ENCODE measurements at places on chromosomes 3 and 15.
A peak's percentile ranks its signal among the peaks of the same experiment; 100 is the strongest.

GRCh38 chr15:98647026-98647773 is 1.1 kb upstream of the IGF1R start:
- DNase-seq: peak; percentile 60

DNA sequence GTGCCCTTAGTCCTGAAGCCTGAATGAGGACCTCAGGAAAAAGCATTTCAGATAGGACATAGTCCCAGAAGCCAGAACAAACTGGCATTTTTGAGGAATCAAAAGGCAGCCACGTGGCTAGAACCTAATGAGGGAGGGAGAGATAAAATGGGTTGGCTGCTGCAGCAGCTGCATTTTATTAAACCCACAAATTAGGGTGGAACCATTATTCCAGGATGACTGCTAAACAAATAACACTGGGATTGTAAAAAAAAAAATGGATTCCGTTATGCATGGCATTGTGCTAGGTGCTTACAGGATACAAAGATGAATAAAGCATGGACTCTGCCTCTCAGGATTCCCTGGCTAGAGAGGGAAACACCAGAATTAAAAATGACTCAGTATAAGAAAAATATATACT is 141.5 kb downstream of the SATB1 start:
- DNase-seq: no peak

DNA sequence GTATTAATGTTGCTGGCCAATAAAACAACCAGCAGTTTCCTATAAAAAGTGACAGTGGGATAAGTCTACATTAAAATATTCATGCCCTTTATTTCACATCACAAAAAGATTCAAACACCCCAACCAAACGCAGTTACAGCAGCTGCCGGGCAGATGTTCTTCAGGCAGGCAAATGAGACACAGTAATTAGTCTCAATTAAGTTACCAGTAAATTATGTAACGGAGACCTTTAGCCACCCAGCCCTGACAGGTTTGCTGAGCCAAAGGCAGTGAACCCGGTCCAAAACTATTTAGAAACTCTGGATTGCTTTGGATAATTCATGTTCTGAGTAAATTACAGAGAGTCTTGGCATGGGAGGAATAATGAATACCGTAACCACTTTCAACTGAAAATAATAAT is 289.2 kb upstream of the LYSMD4 start:
- no peak for DNase-seq

DNA sequence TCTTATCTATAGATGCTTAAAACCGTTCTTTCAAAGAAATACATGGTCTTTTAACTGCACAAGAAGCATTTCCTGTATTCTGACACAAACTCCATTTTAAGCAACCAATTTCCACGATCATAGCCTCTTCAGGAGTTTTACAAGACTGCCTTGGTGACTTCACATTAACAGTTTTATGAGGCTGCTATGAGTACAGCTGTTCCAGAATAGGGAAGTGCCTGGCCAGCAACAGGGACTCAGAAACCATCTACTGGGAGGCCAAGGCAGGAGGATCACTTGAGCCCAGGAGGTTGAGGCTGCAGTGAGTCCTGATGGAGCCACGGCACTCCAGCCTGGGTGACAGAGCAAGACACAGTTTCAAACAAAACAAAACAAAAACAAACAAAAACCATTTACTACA is 78.4 kb downstream of the B3GNT5 start:
- DNase-seq: no peak

- no peak for DNase-seq
These were observed 35.5 kb downstream of the CYFIP1 start for GRCh38 chr15:22944651-22945050.

GRCh38 chr15:60299452-60300047 is 98.2 kb downstream of the ANXA2 start:
- no peak for DNase-seq

- DNase-seq: no peak
These were observed 29.5 kb upstream of the TGFBR2 start for GRCh38 chr3:30576946-30577345.

- DNase-seq: no peak
These were observed 5.1 kb upstream of the SRP14 start for GRCh38 chr15:40043927-40044716.

DNA sequence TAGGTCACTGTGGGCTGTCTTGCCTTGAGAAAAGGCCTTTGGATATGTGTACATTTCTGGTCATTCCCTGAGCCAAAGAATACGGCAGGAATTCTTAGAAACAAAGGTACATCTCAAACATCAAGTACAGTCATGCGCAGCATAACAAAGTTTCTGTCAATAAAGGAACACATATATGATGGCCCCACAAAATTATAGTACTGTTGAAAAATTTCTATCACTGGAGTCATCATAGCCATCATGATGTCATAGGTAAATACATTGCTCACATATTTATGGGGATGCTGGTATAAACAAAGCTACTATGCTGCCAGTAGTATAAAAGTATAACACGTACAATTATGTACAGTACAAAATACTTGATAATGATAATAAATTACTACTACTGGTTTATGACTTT is 38.9 kb upstream of the NECTIN3 start:
- no peak for DNase-seq

- no peak for DNase-seq
These were observed 16.4 kb downstream of the GRIP2 start for GRCh38 chr3:14523792-14524191.

GRCh38 chr3:51955893-51956770 is 951 bp downstream of the GPR62 start:
- peak; percentile 32 for DNase-seq

DNA sequence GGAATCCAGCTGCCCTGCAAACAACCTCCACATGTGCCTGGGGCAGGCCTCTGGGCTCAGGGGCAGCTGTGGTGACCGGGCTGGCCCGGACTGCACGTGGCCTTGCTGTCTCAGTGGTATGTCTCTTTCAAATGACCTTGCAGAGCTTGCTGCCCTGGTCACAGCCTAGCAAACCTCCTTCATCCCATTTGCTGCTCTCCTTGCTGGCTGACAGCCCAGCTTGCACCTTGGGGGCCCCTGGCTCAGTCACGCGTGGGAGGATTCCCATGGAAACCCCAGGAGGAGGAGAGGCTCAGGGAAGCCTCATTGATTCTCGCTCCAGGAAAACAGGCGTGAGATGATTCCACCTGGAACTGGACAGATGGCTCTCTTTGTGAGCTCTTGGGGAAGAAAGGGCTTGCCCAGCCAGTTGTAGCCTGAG is 5.6 kb downstream of the SPSB4 start:
- DNase-seq: no peak

GRCh38 chr3:45657853-45658252 is 31.3 kb upstream of the SACM1L start:
- no peak for DNase-seq

DNA sequence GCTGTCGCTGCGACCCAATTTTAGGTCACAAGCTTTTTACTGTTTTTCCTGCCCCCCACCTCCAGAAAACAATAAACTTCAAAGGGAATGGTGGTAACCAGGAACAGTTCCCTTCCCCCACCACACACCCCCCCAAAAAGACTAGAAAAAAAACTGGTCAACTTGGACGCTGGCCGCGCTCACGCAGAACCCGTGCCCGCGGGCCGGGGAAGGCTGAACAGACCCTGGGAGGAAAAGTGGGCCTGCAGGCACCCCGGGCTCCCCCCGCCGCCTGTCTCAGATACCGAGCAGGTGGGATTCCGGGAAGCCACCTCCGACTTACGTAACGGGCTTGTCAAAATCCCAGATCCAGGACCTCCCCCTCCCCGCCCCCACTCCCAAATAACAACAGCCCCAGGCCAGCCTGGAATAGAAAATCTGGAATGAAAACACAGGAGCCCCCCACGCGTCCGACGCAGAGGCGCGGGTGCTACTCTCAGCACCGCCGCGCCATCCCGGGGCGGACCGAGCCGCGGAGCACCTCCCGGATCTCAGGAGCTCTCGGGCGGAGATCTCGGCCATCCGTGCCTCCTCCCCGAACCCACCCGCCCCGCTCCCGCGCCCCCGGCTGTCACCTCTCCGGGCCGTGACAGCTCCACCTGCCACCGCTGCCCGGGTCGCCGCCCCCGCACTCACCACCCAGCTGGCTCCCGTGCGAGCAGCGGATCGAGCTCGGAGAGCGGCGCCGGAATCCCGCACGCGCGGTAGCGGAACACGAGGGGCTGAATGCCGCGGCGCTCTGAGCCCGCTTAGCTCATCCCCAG is 557 bp downstream of the DENND4A start:
- peak; percentile 38 for DNase-seq

DNA sequence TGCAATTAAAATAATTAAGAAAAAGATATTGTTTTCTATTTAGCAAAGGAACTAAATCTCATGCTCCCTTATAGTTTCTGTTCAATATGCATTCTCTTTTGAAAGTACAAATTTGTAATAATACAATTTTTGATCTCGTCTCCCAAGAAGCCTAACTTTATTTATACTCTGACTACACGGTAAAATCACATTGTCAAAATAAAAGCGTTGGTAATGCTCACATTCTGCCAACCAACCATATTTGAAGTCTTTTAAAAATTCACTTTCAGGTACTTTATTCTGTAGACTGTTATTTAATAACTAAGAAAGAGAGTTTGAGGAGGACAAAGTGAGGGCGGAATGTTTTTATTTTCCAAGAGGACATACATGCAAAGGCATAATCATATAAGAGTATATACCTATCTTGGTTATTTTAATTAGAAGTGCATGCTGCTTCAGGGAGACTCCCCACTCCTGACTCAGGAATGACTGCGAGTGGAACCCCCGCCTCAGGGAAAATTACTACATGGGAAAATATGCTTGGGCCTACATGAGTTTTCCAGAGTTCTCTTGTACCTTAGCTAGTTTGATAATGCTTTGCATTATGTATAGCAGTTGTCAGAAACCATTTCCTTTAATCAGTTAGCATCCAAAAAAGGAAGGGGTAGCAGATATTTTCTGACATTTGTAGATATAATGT is 19.3 kb downstream of the MBNL1 start:
- DNase-seq: no peak

GRCh38 chr3:176951144-176951543 is 246.1 kb downstream of the TBL1XR1 start:
- DNase-seq: no peak

DNA sequence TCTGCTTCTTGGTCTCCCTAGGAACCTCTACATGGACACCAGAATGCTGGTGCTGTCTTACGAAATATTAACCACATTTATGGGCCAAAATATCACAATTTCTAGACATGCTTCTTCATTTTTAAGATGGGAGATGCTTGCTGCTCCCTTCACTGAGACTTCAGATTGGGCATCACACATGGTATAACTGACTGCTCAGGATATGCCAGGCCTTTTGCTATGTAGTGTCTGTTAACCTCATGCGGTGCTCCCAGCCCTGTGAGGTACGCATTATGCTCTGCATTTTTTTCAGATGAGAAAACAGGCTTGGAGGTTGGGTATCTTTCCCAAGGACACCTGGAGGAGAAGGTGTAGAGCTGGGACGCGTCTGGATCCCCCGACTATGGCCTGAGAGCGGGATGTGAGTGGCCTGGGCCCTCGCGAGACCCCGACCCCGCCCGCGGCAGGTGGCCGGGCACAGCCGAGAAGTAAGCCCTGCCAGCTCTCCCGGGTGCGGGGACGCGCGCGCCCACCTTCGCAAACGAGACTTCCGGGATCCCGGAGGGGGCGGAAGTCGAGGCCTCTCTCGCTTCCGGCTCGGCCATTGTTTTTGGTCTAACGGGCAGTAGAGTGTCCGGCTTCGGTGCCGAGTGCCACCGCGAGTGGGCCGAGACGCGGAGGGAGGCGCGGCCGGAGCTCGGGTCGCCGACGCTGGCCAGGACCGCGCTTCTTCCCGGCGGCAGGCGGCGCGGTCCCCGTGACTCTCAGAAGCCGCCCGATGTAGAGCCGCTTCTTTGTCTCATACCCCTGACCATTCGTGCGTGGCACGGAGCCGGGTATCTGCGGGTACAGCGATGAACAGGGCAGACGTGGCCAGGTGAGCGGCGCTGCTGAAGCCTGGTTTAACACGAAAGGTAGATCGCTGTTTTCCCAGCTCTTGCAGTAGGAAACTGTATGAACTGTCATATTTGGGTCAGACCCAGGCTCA is at the start of gene ZKSCAN7:
Gene ZKSCAN7, plus strand, starts transcription at position 568 of the 967 bp plus-strand sequence. CDS start 1,855 bp downstream, outside the sequence.
- DNase-seq: peak; percentile 19

DNA sequence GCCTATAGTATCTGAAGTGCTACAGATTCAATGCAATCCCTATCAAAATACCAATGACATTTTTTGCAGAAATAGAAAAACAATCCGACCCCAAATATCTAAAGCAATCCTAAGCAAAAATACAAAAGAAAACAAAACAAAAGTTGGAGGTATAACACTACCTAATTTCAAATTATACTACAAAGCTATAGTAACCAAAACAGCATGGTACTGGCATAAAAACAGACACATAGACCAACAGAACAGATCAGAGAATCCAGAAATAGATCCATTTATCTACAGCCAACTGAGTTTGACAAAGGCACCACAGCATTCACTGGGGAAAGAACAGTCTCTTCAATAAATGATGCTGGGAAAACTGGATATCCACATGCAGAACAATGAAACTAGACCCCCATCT is 23.8 kb upstream of the CDAN1 start:
- DNase-seq: no peak

DNA sequence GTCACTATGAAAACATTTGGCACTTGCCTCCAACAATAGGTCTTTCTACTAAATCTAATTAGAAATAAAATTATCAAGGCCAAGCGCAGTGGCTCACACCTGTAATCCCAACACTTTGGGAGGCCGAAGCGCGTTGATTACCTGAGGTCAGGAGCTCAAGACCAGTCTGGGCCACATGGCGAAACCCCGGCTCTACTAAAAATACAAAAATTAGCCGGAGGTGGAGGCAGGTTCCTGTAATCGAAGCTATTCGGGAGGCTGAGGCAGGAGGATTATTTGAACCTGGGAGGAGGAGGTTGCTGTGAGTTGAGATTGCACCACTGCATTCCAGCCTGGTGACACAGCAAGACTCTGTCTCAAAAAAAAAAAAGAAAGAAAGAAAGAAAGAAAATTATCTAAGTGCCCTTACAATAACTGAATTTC is 1.6 kb upstream of the PLD1 start:
- no peak for DNase-seq

GRCh38 chr3:196740481-196741248 is 1.0 kb downstream of the PAK2 start:
- DNase-seq: peak; percentile 29

GRCh38 chr3:116007000-116007399 is 383.7 kb downstream of the GAP43 start:
- DNase-seq: no peak

DNA sequence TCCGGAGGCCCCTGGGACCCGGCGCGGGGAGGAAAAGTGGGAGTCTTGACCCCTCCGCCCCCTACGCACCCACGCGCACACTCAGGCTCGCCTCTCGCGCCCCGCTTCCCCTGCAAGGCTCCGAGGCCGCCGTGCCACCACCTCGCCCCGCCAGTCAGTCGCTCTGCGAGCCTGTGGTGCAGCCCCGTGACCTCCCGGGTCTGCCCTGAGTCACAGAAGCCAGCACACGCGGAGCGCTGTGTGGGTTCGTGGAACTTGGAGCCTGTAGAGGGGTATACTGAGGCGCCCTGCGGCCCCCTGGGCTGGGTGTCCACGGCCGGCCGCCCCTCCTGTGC is 380 bp upstream of the ALS2CL start:
- peak; percentile 49 for DNase-seq

DNA sequence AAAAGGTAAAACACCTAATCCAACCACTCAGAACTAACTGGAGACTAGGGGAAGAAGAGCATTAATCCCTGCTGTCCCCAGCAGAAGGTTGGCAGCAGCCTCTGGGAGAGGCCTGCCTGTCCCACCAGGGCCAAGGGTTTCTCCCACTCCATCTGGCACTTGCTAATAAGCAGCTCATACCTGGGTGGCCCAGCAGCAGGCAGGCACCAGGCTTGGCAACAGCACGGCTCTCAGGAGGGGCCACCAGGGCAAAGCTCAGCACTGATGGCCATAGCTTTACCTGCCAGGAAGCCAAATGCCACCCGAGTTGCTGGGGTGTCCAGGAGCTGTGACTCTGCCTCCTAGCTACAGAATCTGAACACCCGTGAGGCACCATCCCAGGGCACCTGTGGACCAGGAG is 58.3 kb downstream of the BOC start:
- no peak for DNase-seq

GRCh38 chr3:143881095-143881494 is 32.8 kb upstream of the SLC9A9 start:
- no peak for DNase-seq

Data from activated CD4-positive, alpha-beta T cell treated with anti-CD3 and anti-CD28 coated beads, Interleukin-2, amount 50 U/mL, for 1 hour (primary cell).